ENCODE measurements at places on chromosomes 3 and 15.
A peak's percentile ranks its signal among the peaks of the same experiment; 100 is the strongest.

GRCh38 chr3:153099131-153099530, 62.9 kb upstream of the RAP2B start:
- no peak for DNase-seq

- DNase-seq: no peak
These were observed 69.6 kb downstream of the IGF1R start for GRCh38 chr15:98717942-98718341.

DNA sequence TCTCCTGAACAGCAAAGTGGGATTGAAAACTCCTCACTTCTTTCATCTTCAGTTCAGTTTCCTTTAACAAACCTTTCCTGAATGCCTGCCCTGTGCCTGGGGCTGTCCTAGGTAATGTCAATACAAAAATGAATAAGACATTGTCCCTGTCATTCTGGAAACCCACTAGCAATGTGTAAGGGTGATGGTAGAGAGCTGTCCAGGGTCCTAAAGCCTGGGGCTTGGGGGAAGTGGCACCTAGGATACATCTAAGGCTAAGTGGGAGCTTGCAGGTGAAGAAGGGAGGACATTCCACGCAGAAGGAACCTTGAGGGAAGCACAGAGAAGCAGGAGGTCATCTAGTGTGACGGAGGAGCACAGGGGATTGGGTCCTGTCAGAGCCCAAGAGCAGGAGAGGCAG, 212.7 kb upstream of the PPP2R3A start:
- DNase-seq: no peak

DNA sequence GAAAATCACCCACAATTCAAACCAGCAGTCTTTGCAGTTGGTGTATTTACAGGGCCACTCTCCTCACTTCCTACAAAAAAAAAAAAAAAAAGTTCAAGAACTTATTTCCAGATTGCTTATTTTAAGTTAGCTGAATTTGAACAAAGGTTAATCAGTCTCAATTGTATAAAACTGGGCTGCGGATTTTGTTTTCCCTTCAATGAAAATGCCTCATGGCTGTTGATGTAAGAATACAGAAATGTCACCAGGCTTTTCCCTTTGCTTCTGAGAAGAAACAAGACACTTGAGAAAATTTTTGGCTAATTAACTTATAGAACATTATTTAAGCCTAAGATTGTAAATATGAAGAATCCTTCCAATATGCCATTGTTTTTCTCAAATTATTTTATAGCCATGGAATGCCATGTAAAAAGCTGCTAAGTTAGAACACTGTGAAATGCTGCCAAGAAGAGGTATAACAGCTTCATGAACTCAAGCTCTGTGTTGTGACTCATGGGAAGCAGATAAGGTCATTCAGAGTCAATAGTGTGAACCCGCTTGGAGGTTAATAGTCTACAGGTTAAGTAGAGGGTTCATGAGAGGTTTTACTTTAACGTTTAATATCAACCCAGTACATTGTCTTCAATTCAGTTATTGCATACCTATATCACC, 84.3 kb upstream of the ABI3BP start:
- DNase-seq: no peak

GRCh38 chr3:114867835-114868503, 279.1 kb downstream of the ZBTB20 start:
- no peak for DNase-seq

DNA sequence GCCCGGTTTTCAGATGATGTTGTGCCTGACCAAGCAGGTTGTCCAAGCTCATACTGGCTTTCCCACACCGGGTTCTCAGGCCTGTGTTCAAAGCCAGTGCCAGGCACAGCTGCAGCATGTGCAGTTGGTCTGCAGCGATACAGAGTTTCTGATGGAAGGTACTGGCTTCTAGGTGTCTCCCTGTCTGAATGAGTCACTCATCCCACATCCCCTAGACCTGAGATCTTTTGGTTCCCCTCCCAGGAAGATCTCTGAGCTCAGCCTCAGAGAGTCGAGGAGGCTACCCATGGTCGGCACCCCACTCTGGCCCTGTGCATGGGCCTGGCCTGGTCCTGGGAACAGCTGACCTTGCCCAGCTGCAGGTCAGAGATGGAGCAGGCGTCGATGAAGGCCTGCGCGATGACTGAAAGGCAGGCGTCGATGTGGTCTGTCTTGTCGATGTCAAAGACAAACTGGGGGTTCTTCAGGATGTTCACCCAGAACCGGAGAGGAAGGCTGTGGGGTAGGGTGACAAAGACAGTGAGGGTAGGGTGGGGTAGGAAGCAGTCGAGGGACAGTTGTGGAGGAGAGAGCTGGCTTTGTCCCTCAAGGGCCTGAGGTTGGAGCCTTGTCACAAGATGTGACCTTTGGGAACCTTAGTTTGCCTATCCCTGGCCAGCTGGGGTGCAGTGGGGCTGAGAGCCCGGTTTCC, 15.3 kb downstream of the H1-8 start:
- no peak for DNase-seq

DNA sequence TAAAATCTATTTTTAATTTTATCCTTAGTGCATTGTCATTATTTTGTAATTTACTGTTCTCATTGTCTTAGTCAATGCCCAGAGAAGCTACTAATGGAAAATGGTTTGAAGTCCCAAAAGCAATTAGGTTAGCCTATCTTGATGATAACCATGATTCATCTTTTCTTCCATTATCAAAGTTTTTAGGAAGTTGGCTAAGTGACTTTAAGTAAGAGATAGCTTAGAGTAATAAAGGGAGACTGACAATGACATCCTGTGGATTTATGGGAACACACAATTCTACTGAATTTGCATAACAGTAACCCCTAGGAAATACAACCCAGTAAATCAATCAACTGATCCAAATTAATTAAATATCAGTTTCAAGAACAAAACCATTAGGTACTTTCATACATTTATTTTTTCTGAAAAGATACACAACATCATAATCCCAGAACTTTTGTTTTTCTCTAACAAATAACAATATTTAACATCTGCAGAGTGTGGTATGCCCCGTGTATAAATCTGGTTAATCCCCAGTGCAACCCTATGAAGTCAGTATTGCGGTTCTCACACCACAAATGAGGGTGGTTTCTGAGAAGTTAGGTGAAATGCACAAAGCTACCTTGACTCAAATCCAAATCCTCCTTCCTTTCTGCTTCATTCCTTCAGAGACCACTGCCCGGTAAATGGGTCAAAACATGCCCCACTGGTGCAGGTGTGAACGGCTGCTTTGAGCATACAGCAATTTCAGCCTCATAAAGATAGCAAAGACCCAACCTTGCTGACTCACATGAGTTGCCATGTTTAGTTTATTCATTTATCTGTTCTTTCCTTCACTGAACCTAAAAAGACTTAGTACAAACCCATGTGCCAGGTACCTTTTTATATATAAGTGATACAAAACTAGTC, 202.1 kb downstream of the TBL1XR1 start:
- no peak for DNase-seq

DNA sequence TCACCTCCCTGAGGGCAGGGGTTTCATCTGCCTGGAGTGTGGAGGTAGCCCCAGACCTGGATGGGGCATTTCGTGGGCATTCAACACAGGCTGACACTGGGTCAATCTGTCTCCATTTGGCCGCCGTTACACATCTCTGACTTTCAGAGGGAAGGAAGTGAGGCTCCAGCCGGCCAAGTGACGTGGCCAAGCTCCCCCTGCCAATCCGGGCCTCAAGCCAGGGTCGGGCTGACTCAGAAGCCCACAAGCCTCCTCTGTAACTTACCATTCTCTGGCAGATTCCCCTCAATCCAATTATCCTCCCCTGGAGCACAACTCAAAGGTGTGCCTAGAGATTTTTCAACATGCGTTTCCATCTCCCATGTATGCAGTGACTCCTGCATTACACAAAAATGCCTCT, 227.6 kb downstream of the KLF13 start:
- DNase-seq: peak; percentile 82

- DNase-seq: no peak
These were observed 216.4 kb upstream of the DPPA4 start for GRCh38 chr3:109553591-109554371.

- DNase-seq: no peak
These were observed 150.5 kb upstream of the LRRFIP2 start for GRCh38 chr3:37324850-37325321.

- peak; percentile 49 for DNase-seq
These were observed 82.4 kb upstream of the PRR23C start for GRCh38 chr3:139127101-139127500.

GRCh38 chr3:196988241-196989029, 19.8 kb upstream of the PIGZ start:
- DNase-seq: no peak

- no peak for DNase-seq
These were observed 25.4 kb upstream of the TSEN2 start for GRCh38 chr3:12458901-12459300.

GRCh38 chr3:18593231-18593630, 168.1 kb upstream of the SATB1 start:
- DNase-seq: no peak

GRCh38 chr15:88985547-88986393, 72.6 kb upstream of the MFGE8 start:
- no peak for DNase-seq

DNA sequence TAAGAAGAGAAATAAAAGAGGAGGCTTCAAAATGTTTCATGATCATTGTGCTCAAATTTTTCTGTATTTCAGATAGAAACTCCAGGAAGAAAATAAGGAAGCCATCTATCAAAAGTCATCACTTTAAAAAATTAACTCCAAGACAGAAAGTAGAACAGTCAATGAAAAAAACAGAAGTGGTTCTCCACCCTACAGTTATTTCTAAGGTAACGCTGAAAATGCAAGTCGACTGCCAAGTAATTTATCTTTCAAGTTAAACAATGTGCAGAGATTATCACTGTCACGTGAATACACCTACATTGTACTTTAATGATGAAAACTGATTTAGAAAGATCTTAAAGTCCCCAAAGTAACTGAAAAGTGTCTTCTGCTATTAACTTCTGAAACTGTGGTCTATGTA, 78.5 kb upstream of the SNRPA1 start:
- no peak for DNase-seq

GRCh38 chr3:71211083-71211482, 372.4 kb downstream of the FOXP1 start:
- no peak for DNase-seq

DNA sequence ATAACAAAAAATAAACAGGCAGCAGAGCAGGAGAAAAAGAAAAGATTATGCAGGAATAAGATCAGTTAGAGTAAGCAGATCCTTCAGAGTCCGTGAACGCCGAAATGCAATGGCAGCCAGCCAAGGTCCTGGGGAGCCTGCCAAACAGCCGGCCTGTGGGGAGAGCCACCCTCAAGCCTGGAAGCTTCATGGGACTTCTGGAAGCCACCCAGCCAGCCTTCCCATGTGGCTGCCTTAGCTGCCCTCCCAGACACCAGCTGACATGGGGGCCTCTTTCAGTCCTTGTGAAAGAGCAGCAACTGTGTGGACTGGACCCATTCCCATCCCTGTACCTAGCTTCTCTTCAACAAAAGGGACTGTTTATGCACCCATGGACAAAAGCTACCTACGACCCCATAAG, 64.9 kb upstream of the RAD18 start:
- peak; percentile 6 for DNase-seq

GRCh38 chr15:31483053-31483985, 156.7 kb downstream of the KLF13 start:
- DNase-seq: no peak

DNA sequence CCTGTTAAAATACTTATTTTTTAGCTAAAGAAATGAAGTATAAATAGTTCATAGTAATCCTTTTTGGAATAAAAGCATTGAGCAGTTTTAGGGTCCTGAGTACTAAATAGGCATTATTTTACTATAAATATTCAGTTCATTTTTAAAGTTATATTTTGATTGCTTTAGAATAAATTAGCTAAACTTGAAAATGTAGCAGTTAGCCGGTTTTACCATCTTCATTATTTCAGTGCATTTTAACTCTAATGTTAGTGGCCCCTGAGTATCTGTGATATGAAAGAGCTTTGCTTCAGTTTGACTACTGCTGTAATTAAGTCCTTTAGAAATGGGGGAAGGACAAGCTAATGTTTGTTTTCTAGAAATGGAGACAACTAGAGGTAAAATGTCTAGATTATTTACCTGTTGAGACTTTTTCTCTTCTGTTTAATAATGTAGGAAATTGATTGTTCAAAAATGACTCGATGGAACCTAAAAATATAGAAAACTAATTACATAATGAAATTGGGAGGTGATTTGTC, 3.6 kb downstream of the SMC4 start:
- no peak for DNase-seq

- no peak for DNase-seq
These were observed 130.6 kb upstream of the SEMA6D start for GRCh38 chr15:47586653-47587224.

GRCh38 chr3:127091376-127091775, 101.6 kb upstream of the PRR23E start:
- no peak for DNase-seq

- no peak for DNase-seq
These were observed 3.9 kb downstream of the CYP1A2 start for GRCh38 chr15:74752531-74752930.

DNA sequence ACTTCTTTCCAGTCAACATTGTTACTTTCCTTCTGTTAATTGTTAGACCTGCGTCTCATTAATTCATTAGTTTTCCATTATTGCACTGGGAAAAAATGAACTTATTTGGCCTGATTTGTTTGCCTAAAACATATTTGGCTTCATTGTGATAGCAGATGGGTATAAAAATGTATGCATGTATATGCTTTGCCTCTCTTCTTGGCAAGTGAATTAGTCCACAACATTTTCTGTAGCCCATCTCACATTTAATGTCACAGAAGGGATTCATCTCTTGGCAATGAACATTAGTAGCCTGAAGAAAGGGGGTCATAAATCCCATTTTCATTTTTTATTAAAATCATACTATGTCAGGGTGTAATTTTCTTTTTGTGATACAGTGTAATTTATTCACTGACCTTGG, 125.2 kb downstream of the TUSC7 start:
- DNase-seq: no peak

GRCh38 chr15:85379403-85380131, 836 bp upstream of the AKAP13 start:
- no peak for DNase-seq

DNA sequence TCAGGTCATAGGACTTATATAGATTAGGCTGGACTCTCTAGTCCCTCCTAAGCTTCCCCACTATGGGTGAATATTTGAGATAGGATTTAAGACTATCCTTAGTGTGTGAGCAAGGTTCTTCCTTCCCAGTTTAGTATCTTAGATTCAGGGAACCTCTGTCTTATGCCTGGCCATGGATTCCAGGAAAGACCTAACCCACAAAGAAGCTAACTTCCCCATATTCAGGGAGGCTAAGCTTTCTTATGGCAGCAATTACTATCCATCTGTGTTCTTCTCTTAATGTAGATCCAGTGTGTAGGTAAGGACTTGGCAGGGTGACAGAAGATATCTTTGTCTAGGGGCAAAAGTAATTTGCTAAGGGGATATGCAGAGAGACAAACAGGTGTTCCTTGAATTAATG, 25.5 kb upstream of the PIK3R4 start:
- DNase-seq: no peak

- no peak for DNase-seq
These were observed 21.4 kb downstream of the ZBTB38 start for GRCh38 chr3:141389703-141390102.

- DNase-seq: no peak
These were observed 150.6 kb downstream of the TPRG1 start for GRCh38 chr3:189322339-189322738.

DNA sequence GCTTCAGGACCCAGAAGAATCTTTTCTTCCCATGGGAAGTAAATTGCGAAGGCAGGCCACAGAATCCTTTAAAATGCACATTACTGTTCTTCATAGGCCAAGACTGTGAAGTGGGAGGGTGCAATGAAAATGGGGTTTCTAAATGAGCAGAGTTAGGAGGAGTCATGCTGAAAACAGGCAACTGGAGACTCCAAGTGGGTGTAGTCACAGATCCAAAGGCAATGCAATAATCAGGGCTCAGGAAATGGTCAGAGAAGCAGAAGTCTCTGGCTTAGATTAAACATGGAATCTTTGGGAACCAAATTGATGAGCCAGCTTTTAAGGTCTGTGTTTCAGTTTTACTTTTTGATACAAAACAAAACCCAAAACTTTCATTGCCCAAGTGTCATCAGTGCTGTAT, 37.6 kb downstream of the HHLA2 start:
- no peak for DNase-seq
